ENCODE measurements at places on chromosomes 7 and 10.

GRCh38 chr10:18140149-18140956 is at the start of gene CACNB2:
Gene CACNB2 (plus strand): TSS chr10:18140424.
- DNase-seq: no peak

GRCh38 chr7:22210355-22210754 is 146.6 kb downstream of the RAPGEF5 start:
- no peak for DNase-seq

DNA sequence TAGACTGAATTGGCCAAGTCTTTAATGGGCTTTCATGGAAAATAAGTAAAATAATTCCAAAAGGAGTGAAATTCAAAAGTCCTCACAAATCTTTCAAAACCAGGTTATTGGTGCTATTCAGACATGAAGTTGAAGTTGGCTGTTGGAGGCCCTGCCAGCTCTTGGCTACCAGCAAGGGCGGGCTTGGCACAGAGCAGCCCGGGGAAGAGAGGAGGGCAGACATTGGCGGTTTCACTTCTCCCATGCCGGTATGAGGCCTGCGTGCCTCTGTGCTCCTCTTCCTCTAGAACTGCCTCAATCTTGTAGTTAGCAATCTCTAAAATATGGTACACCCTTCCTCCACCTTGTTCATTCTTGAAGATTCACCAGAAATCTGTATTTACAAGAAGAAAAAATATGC is 16.4 kb upstream of the NPS start:
- no peak for DNase-seq

DNA sequence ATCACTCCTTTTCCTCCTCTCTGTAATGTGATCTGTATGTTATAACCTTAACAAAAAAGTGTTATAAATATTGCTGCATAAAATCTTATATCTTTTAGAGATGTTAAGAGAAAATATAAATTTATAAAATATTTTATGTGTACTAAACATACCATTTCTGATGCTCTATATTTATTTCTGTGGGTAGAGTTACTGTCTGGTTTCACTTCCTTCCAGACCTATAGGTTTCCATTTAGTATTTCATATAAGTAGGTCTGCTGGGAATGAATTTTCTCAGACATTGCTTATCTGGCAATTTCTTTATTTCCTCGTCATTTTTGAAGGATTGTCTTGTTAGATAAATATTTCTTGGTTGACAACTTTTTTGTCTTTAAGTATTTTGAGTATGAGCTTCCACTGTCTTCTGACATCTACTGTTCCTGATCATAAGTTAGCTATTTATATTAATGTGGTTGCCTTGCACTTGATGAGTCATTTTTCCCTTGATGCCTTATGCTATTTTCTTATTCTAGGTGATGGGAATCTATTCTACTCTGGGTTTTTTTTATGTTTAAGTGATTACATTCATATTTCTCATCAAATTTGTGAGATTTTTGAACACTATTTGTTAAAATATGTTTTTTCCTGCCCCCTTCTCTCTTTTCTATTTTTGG is 11.2 kb upstream of the THSD7A start:
- DNase-seq: no peak

DNA sequence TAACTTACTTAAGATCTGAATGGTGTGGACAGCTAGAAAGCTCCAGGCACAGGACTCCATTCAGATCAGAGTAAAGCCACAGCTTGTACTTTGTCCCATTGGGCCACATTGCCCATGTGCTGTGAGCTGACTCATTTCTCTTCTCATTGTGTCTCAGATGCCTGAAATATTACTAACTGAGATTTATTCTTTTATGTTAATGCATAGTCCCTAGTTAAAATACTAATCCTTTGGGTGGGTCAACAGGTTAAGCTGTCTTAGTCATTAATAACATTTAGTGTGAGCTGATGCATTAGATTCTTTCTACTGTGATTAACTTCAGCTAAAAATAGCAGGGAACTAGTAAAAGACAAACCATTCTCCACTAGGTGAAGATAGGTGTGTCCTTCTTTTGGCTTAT is 104.7 kb upstream of the ARMC3 start:
- no peak for DNase-seq

Data from activated T-cell treated with anti-CD3 and anti-CD28 coated beads, Interleukin-2, amount 50 U/mL, for 48 hours (primary cell).